ENCODE measurements at places on chromosomes 1 and 21.

DNA sequence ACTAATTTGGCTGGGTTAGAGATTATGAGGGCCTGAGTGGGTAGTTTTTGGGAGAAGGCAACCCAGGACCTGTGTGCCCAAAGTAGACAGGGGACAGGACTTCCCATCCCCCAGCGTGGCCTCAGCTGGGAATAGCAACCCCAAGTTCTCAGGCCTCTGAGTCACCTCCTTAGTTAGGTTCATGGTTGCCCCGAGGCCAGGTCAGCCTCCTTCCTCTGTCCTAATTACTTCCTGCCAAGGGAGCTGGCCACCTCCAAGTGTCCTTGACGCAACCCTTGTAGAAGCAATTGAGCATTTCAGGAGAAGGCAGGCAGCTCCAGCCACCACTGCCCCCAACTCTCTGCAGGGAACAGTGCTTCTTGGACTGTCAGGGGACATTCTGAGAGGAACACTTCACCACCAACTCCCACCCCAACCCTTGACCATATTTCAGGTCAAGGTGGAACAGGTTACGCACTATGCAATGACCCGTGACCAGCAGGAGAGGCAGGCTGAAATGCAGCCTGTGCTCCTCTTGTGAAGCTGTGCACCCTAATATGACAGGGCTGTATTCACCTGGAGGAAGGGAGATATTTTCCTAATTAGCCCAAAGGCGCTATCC is 5.1 kb upstream of the NT5C1A start:
- DNase-seq: no peak

GRCh38 chr1:111225717-111226400 is 1.7 kb upstream of the CHI3L2 start:
- DNase-seq: no peak

GRCh38 chr1:165632152-165632469 is 1.1 kb downstream of the MGST3 start:
- DNase-seq: no peak

DNA sequence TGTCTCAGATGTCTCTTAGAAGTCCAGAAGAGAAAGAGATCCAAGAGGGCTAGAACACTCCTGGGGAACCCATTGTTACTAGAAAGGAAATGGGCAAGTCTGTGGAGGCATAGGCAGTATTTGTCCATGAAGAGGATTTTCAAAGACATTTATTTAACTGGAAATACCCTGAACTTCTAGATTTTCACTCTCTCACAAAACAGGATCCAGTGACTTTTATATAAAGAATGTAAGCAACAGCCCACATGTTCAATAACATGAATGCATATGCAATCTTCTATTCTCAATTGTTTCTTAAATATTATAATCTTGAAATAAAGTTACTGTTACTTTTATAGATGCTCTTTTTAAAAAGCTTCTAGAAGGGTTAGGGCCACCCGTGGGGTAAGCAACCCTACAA is 53.4 kb downstream of the TBX15 start:
- no peak for DNase-seq

GRCh38 chr1:36781098-36781497 is 253.2 kb downstream of the GRIK3 start:
- no peak for DNase-seq

GRCh38 chr1:3240524-3241235 is 171.7 kb downstream of the PRDM16 start:
- DNase-seq: no peak

- no peak for DNase-seq
Measured at GRCh38 chr21:27557356-27557755, 590.5 kb upstream of the ADAMTS5 start.

GRCh38 chr1:29355375-29355774 is 119.1 kb downstream of the PTPRU start:
- DNase-seq: no peak

- DNase-seq: no peak
Measured at GRCh38 chr21:39022863-39023693, 160.2 kb downstream of the PSMG1 start.

GRCh38 chr1:160850541-160850940 is 12.1 kb downstream of the CD244 start:
- no peak for DNase-seq

- no peak for DNase-seq
Measured at GRCh38 chr1:226764533-226764932, 25.5 kb upstream of the ITPKB start.

DNA sequence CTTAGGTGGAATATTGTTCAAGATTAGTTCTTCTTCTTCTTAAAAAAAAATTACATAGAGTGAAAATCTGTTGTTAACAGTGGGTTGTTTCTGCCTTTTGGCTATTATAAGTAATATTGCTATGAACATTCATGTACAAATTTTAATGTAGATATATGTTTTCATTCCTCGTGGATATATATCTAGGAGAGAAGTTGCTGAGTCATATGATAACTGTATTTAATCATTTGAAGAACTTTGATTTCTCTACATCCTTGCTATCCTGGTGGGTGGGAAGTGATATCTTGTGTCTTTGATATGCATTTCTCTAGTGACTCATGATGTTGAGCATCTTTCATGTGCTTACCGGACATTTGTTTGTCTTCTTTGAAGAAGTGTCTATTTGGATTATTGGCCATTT is 29.9 kb downstream of the MAST2 start:
- DNase-seq: no peak

GRCh38 chr1:54487571-54488050 is 60.4 kb upstream of the ACOT11 start:
- no peak for DNase-seq

DNA sequence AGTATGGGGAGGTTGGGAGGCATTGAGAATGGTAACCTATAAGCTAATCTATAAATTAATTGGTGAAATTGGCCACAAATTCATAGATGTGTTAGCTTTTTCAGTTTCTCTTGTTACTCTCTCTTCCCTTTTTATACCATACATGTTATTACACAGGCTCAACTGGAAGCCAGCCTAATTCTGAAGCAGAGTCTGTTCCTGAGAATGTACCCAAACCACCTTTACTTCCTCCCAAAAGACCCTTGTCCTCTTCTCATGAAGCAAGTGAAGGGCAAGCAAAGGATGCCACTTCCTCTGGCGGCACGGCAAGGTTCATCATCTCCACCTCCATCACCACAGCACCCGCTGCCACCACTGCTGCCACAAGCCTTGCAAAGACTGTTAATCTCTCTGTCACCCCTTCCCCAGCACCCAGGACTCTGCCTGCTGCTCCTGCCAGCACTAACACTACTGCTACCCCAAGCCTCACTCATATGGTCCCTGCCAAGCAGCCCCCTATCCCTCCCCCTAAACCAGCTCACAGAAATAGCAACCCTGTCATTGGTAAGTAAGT is 39.5 kb upstream of the RCC1 start:
- DNase-seq: no peak

- DNase-seq: no peak
Measured at GRCh38 chr1:31577515-31578192, 1.3 kb downstream of the TINAGL1 start.

DNA sequence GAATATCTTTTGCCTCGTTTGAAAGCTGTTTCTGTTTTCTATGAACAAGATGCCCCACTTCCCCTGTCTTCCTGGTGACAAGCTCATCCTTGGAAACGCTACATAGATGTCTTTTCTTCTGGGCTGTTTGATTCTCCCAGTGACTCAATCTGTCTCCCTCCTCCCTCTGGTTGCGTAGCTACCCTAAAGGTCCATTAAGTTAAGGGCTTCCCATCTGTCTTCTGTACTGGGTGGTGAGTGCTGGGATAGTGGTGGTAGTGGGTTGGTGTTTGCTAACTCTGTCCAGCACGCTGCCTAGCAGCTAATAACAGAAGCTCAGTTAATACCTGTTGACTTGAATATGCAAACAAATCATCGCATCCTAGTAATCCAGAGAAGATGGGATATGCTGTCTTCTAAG is 50.2 kb upstream of the GCLM start:
- no peak for DNase-seq

- no peak for DNase-seq
Measured at GRCh38 chr21:22842875-22843274, 1844.7 kb downstream of the NCAM2 start.

DNA sequence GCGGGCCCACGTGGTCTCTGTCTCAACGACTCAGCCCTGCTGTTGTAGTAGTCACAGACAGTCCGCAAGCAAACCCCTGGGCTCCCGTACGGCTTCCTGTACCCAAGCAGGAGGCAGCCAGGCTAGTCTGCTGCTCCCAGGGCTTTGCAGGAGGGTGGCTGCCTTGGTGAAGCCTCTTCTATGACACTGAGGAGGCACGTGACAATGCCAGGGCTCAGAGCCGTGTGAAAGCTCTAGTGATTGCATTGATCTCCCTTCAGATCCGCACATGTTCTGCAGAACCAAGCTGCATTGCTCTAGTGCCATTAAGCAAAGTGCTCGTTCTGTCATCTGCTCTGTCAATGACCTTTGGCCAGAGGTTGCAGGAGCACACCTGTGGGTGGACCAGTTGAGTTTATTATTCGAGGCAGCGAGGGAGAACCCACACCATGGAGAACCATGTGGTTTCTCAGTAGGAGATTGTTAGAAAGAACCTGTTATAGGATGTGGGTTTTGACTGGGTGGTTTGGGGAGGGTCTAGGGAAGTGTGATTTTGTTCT is 18.0 kb downstream of the UMODL1 start:
- DNase-seq: no peak

DNA sequence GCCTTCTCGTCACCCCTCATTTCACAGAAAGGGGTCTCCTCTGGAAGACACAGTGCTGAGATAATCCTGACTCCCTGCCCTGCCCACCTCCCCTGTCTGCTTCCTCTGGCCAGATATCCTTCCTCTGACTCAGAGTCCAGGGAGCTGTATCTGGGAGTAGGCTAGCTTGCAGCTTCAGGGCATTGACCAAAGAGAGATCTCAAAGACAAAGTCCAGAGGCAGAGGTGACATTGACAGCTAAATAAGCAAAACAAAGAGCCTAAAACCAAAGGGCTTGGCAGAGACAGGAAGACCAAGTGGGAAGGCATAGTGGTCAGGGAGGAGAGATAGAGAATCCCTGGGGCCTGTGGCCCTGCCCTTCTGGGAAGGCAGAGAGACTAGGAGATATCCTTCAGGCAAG is 64.9 kb downstream of the TNR start:
- DNase-seq: no peak

GRCh38 chr1:112687361-112687760 is 12.9 kb downstream of the MOV10 start:
- no peak for DNase-seq

- DNase-seq: no peak
Measured at GRCh38 chr1:58585166-58585565, 8.1 kb upstream of the TACSTD2 start.

GRCh38 chr1:236516929-236517704 is 6.7 kb upstream of the LGALS8 start:
- DNase-seq: no peak

- DNase-seq: no peak
Measured at GRCh38 chr1:221315330-221315729, 426.6 kb downstream of the DUSP10 start.

- DNase-seq: no peak
Measured at GRCh38 chr21:37199057-37199924, 67.8 kb downstream of the VPS26C start.

DNA sequence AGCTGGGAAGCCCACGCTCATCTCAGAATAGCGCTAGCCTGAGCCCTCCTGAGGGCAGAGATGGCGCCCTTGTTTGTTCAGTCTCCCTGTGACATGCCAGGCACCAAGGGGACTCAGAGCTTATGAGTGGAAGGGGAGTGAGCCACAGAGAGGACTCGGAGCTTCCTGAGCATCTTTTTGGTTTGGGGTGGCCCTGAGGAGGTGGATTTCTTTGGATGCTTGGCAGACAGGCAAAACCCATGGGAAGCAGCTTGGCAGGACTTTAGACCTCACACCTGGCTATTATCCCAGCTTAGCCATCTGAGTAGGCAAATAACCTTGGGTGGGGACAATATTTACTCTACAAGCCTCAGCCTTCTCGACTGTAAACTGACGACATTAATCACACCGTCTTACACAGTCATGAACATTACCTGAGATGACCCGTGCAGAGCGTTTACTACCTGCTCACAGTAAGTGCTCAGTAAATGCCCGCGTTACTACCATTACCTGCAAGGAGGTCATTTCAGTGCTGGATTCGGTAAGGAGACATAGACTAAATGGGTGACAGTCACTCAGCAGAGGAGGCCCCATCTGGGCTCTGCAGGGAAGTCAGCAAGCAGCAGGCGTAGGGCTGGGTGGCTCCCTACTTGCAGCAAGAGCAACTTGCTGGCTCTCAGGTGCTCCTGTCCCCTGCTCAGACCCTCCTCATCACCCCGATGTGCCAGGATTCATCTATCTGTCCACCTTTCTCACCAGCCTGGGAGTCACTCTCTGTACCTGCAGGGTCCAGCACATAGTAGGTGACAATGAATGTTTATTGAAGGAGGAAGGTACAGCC is 54.9 kb downstream of the KLHDC7A start:
- no peak for DNase-seq

- DNase-seq: no peak
Measured at GRCh38 chr1:51514733-51515132, 4.3 kb downstream of the EPS15 start.

DNA sequence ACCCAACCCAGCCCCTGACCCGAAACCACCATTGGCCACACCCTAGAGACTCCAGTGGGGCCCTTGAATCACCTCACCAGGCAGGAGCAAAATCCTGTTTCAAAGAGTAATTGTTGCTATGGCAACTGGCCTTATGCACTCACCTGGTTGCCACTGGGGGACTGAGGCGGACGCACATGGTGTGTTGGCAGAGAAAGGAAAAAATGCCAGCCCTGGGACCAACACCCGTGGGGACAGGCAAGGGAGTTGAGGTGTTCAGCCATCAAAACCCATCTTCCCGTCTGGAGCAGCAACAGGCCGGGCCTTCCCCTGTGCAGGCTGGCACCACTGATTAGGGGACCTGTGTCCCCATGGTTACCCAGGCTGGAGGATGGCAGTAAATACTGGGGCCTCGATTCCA is 395.8 kb upstream of the VAMP3 start:
- no peak for DNase-seq

- no peak for DNase-seq
Measured at GRCh38 chr1:41436281-41437010, 48.0 kb downstream of the EDN2 start.

DNA sequence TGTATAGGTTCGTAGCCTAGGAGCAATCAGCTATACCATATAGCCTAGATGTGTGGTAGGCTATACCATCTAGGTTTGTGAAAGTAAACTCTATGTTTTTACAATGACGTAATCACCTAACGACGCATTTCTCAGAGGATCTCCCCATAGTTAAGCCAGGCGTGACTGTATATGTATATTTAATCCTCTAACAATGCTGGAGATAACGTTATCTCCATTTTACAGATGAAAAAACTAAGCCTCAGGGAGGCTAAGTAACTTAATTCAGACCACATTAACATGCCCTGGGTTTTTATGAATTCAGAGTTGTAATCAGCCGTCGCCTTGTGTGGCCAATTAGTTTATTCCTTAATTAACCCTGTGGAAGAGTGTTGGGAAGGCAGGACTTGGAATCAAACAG is 107.7 kb upstream of the PLXNA2 start:
- DNase-seq: no peak

GRCh38 chr1:12464598-12465056 is 153.4 kb downstream of the DHRS3 start:
- no peak for DNase-seq
